ENCODE measurements at places on chromosomes 6 and 20.
A peak's percentile ranks its signal among the peaks of the same experiment; 100 is the strongest.

DNA sequence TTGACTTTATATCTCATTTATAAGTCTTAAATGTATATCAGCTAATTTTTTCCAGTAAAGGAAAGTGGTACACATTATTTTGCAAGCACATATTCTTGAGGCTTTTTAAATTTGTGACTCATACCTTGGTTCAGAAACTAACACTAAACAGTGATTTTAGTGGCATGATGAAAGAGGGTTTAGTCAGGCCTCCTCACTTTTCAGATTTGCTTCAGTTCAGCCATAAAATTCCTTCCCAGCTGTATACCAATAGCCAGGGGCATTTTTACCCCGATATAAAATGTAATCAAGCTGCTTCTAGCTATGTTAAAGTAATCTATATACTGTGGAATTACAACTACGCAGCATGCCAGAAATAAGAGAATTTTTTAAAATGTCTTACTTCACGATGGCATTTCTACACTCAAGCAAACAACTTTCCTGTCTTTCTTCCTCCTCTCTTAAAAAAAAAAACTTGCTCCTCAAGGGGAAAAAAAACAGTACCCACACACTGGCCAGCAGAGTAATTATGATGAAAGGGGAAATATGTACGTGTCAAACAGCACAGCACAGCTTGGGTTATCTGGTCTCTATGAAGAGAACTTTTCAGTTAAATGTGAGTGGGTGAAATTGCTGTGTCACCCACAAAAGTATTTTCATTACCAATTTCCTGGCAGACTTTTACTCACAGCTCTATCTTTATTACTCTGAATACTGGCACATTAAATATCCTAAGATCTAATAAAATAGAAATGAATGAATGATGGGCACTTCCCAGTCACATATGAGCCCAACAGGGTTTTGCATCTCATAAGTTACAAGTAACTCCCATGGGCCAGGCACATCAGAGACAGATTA, 244.8 kb upstream of the TENT5A start:
- no peak for DNase-seq

DNA sequence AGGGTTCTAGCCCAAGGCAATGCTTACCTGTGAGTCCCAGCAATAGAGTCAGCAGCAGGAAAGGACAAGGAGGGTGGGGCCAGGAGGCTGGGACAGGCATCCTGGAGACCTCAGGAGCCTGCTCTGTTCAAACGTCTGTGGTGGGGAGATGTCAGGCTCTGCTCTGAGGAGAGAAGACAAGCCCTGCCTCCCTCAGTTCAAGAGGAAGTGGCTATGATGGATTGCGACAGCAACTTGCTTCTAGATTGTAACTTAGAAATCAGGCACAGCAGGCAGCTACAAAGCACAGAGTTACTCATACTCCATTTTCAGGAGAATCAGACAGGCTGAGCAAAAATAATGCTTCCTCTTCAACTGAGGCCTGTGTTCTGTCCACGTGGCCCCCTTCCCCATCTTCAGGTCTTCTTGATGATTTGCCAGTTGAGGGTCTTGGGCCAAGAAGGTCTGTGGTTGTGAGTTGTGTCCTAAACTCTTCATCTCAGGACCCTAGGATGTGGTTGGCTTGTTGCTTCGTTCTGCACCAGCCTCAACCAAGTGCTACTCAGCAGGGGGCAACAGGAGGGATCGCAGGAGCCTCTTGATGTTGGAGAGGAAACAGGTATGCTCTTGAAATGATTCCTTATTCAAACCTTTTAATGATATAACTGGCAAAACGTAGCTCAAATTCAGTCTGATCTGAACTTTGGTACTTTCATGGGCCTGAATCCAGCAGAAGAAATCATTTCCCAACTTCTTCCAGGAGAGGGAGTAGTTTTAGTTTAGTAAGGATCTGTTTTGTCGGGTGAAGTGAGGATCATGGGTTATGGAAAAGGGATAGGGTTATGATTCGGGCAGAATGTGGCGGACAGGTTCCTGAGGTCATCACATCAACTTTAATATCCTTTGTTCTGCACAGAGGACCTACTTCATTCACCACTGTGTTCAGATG, 31.0 kb downstream of the SIRPB1 start:
- DNase-seq: no peak

DNA sequence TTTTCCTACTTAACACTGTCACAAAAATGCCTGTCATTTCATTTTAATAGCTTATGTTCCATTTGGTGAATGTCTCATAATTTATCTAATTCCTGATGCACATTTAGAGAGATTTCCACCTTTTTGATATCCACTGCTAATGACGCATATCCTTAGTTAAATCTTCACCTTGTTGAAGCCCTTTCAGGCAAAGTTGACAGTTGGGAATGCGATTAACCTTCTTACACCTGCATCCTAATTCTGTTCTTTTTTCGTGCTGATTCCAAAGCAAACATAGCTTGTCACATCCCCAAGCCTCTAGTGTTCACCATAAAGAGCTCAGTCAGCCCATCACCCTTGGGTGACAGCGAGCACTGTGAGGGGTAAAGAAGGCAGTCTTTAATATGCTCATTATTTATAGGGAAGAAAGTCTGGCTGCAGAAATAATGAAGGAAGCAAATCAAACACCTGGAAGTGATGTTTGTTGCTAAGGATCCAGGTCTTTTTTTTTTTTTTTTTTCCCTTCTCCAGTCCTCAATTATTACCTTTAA, 205.6 kb downstream of the DTNBP1 start:
- DNase-seq: no peak

GRCh38 chr20:41029150-41029901, 704 bp downstream of the TOP1 start:
- peak; percentile 39 for DNase-seq

GRCh38 chr20:5197270-5197827, 70.5 kb downstream of the CDS2 start:
- DNase-seq: no peak

DNA sequence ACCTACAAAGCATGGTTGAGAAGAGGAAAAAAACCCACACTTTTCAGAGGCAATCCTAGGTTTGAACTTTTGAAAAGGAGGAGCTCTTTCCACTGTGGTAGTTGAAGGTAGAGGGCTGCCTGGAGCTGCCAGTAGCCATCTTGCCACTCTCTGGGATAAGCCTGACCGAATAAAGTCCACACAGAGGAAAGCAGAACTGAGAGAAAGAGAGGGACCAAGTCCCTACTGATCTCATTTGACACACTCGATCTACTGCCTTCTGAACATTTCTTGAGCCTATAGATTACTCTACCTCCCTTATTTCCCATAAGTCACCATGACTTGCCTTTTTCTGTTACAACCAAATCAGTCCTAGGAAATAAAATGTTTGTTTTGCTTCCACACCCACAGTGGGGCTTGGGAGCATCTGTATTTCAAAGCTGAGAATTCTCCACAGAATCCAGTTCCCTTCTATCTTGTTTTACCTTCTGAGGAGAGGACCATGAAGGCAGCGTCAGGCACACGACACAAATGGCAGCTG, 147.0 kb upstream of the PTPRK start:
- DNase-seq: no peak

DNA sequence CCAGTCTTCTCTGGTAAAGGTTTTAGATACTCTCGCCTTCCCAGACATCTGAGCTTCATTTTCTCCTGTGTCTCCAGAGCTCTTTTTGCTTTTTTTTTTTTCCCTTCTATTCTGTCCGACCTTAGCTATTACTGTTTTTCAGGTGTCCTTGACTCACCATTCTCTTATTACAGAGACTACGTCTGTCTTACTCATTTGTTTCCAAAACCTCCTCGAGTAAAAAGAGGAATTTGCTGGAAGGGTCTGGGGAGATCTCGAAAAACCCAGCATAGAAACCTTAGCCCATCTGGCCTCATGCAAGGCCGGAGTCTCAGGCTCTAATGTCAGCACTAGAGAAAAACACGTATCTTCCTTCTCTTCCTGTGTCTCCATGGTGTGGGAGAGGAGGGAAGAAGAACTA, 109.2 kb upstream of the CARMIL1 start:
- DNase-seq: no peak

DNA sequence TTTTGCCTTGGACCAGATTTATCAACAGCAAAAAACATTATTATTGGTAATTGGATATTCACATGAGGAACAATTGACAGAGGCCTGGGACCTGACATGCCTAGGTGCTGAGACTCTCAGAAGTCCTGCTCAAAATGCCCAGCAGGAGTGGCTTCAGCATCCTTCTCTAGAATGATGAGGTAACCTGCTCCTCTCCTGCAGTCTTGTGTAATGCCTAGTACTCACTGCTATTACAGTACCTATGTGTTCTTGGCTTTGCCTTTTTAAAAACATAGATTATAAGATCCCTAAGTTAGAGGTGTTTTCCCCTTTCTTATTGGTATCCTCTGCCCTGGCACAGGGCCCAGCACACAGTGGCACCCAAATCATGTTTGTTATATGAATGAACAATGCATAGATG, 230.9 kb downstream of the PKHD1 start:
- DNase-seq: no peak

- peak; percentile 58 for DNase-seq
These were observed 10.1 kb upstream of the NHSL1 start for GRCh38 chr6:138509371-138509770.

GRCh38 chr6:110039981-110040383, 61.9 kb downstream of the GPR6 start:
- peak; percentile 48 for DNase-seq

DNA sequence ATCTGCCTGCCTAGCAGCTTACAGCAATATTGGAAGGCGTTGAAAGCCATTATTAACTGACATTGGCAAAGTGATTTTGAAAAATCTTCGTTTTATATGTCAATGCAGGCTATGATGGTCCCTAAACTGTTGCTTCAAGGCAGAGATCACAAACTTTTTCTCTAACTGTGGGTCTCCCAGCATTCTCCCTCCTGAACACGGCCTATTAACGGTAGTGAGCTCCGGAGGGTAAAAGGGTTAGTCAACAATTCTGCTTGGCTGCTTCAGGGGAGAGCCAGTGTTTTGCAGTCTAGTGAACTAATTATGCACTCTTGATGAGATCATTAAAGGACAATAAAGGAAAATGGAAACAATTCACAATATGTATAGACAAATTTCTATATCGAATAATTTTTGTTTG, 261.8 kb upstream of the QKI start:
- DNase-seq: no peak

GRCh38 chr20:23454816-23455215, 2.1 kb upstream of the CST11 start:
- no peak for DNase-seq

DNA sequence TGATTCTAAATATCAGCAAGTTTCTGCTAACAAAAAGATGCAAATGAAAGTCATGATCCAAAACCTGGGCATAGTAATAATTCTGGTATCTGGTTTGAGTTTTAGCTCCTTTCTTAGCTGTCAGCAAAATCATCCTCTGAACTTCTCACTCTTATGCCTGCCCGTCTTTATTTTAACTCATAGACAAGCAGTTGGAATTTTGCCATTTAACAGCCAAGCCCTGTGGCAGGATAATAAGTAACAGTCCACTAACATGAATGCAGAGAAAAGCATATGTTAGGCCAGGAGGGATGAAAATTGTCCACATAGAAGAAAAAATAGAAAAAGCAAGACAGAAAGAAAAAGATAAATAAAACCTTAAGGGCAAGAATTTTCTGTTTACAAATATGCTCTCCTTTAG, 170.0 kb upstream of the LAMA2 start:
- DNase-seq: no peak

DNA sequence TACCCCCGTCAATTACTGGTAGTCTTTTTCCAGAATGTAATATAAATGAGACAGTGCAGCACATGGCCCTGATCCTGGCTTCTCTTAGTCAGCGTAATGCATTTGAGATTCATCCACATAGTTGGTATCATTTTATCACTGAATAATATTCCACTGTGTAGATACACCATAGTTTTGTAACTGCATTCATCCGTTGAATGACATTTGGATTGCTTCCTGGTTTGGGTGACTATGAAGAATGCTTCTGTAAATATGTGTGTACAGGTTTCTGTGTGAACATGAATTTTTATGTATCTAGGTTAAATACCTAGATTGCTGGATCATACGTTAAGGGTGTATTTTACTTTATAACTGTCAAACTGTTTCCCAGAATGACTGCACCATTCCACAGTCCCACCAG, 62.6 kb upstream of the STMND1 start:
- no peak for DNase-seq

- peak; percentile 75 for DNase-seq
These were observed 7.7 kb downstream of the CSTF1 start for GRCh38 chr20:56400001-56400640.

GRCh38 chr20:62766071-62766450, 30.2 kb upstream of the MRGBP start:
- no peak for DNase-seq

DNA sequence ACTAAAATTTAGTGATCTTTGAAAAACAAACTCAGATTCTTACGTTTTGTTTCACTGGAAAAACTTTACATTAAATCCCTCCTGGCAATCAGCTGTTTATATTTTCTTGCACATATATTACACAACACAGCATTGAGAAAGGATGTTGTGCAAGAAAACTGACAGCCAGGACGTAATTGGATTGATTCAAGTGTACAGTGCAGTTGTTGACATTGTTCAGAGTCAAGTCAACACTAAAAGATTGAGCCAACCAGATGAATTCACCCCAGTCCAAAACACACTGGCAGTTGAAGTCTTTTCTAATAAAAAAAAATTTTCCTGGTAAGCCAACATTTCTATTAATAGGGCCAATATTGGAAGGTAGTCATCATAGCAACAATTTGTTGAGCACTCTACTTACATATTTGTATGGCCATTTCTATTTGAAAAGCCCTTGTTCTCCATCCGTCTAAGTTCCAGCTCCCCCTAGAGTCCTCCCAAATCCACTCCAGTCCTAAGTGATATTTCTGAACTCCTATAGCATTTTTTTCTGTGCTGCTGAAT, 20.9 kb upstream of the VNN1 start:
- peak; percentile 14 for DNase-seq

DNA sequence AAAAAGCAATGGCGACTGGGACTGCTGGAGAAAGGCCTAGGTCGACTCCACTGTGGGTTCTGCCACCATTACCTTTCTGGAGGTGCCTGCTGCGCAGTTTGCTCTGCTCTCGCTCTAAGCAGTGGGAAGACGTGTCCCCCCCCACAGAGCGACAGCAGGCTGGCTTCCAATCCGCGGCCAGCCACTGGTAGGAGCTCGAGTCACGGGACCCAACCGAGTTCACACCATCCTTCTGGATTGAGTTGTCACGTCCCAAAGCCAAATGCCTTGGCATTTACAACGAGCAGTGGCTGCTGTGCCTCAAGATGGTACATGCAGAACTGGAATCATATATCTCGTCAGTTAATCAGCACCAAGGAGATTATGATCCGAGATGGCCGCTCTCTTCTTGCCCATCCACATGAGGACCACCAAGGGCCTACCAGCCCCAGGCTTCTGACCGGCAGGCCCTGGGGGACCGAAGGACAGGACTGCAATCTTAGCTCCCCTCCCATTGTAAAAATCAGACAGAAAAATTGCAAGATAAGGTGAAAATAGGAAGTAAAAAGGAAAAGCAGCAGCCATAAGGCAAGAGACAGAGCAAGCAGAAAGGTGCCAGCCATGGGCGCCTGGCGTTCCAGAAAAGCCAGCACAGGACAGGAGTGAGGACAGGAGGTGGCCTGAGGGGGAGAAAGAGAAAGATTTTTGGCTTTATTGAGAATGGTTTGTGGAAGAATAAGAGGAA, 74.4 kb downstream of the TRAM2 start:
- no peak for DNase-seq

- DNase-seq: no peak
These were observed 83.1 kb downstream of the FKBP5 start for GRCh38 chr6:35605600-35605999.

GRCh38 chr6:121485359-121485811, 49.9 kb downstream of the GJA1 start:
- DNase-seq: no peak

Measured in NAMALWA (cell line).